Naive thymus-derived CD8-positive, alpha-beta T cell (primary cell): ENCODE measurements at places on chromosomes 7 and 10.

- no peak for DNase-seq
Measured at GRCh38 chr7:44324204-44324480, 1.3 kb downstream of the CAMK2B start.

DNA sequence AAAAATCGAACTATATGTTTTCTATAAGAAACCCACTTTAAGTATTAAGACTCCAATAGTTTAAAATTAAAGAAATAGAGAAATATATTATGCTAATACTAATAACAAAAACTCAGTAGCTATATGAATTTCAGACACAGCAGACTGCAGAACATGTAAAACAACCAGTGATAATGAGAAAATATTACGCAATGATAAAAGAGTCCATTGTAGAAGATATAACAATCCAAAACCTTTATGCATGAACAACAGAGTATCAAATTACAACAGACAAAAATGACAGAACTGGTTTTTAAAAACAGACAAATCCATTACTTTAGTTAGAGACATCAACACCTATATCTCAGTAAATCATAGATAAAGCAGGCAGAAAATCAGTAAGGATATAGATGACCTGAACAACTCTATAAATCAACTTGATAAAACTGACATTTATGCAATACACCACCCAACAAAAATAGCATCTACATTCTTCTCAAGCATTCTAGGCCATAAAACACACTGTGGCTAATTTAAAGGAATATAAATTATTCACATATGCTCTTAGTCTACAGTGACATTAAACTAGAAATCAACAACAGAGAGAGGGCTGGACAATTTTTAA is 669.5 kb upstream of the GHITM start:
- no peak for DNase-seq

- no peak for DNase-seq
Measured at GRCh38 chr10:75508814-75509306, 77.4 kb downstream of the LRMDA start.

GRCh38 chr7:72504061-72504706 is 92.0 kb upstream of the CALN1 start:
- no peak for DNase-seq

- no peak for DNase-seq
Measured at GRCh38 chr10:132099389-132100090, 33.8 kb downstream of the JAKMIP3 start.

DNA sequence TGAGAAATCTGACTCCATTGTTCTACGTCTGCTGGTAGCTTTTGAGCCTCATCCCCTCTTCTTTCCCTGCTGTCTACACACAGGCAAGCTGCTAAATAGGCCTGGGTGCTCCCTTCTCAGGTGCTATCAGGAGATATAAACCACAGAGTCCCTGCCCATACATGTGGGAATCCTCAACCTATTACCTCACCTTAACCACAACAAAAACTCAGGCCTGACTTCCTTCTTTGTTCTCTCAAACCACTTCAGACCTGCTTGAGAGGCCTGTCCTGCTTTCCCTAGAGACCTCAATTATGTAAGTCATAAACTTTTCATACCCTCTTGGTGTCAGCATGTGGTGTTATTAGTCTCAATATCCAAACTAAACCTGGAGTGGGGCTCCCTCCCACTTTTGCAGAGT is 75.0 kb upstream of the MAGI2 start:
- DNase-seq = no peak
